ENCODE measurements at places on chromosomes 5 and 9.
A peak's percentile ranks its signal among the peaks of the same experiment; 100 is the strongest.

DNA sequence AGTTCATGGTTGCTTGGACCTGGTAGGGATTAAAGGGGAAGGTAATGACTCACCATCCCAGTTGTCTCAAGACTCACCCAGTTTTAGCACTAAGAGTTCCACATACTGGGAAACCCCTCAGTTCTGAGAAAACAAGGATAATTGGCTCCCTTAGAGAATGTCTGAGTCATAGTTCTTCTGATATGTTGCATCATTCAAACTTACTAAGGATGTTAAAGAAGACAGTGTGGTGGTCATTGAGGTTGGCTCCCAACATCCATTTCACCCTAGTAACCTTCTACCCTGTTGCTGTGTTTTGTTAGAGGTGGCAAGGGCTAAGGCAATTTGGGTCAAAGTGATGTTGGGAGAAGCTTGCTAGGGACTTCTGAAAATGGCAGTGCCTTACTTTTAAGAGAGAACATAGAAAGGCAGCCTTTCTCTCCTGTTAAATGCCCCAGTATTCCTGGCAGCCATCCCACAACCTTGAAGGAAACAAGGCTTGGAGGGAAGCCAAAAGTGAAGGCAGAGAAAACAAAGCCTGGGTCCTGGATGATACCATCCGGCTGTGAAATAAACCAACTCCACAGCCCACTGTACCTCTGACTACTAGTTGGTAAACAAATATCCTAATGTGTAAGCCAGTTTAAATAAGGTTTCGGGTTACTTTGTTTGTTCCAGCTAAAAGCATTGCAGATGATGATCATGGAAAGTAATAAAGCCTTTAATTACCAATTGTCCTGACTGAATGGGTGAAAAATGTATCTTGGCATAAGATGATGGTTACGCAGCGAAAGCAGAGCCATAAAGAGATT is 80.4 kb upstream of the ADAMTSL1 start:
- no peak overlapping the region for H3K4me3 ChIP-seq
- DNase-seq, result no peak
- H3K36me3 ChIP-seq, result no peaks in the 10 kb centered on the region
- H3K27me3 ChIP-seq, result peaks cover 20% of the 10 kb centered on the region
- H3K4me1 ChIP-seq, result no peaks in the 10 kb centered on the region
- no peak overlapping the region for H3K27ac ChIP-seq

DNA sequence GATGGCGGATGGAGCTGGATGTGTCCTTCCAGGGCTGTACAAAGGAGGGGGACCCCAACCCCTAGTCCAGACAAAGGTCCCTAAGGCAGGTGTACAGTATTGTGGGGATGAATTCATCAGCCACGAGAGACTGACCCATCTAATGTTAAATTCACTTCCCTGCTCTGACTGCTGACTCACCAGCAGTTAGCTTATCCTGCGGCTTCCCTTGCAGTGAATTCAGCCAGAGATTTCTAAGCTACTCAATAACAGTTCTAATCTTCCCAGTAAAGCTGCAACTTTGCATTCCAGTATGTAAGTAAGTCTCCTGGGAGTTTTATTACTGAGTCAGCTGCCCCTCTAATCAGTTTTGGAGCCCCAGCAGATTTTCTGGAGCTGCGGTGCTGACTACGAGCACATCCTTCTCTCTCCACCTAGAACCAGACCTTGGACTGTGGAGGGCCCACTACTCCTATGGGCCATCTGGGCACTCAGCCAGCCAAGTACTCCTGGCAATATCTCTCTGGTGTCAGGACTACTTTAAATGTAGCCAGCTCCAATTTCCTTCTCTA is 16.1 kb downstream of the B4GALT1 start:
- H3K27ac ChIP-seq, result peak overlapping the region; percentile 94
- DNase-seq, result no peak
- H3K4me1 ChIP-seq, result peaks cover 70% of the 10 kb centered on the region
- H3K4me3 ChIP-seq, result peak overlapping the region; percentile 74

- DNase-seq, result no peak
- peaks cover 36% of the 10 kb centered on the region for H3K27me3 ChIP-seq
- H3K36me3 ChIP-seq, result peaks cover 4% of the 10 kb centered on the region
- no peak overlapping the region for H3K27ac ChIP-seq
Observed at GRCh38 chr5:181028032-181028819, 11.8 kb upstream of the BTNL9 start.

DNA sequence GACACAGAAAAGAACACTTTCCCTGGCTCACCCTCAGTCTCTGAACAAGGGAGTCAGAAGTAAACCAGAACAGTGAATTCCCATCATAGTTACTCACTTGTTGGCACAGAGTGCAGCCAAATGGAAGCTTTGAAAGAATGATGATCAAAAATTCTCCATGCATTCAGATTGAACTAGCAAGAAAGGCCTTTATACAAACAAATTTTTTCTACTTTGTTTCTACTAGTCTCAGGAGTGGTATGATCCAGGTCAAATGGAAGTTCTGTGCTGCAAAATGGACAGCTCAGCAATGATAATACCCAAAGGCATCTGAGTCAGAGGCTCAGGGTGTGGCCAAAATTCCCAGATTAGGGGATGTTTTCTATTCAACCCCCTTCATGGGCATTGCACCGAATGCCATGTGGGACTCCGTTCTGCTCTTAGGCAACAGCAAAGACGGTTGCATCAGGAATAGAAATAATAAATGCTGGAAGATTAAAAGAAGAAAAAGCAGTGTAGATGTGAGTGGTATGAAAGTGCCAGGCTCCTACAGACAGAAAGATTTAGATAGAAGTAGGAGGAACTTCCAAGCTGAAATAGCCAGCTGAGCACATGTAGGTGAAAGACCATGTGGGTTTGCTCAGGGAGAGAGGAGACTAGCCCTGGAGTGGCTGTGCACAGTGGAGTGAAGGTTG is 24.0 kb upstream of the ASPN start:
- no peak overlapping the region for H3K4me3 ChIP-seq
- H3K36me3 ChIP-seq, result peaks cover under 1% of the 10 kb centered on the region
- no peak overlapping the region for H3K27ac ChIP-seq
- H3K4me1 ChIP-seq, result peaks cover 6% of the 10 kb centered on the region

DNA sequence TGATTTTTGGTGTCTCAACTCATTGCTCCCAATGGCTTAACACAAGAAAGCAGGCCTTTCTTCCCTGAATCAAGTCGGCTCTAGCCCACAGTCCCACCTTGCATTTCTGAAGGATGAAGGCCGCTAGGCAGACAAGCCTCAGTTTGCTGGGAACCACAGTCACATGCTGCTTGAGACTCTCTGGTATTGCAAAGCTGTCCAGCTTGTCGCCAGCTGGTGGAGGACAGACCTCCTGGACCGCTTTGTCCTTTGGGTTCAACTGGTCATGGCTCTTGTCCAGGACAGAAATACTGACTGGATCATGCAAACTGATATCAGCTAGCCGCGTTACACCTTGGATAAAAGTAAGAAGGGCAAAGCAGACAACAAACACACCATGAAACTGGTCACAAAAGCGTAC is 23.1 kb downstream of the DDX31 start:
- H3K4me1 ChIP-seq, result peaks cover 4% of the 10 kb centered on the region
- H3K4me3 ChIP-seq, result no peak overlapping the region
- H3K27ac ChIP-seq, result no peak overlapping the region
- H3K36me3 ChIP-seq, result peaks cover 12% of the 10 kb centered on the region
- DNase-seq, result no peak
- no peaks in the 10 kb centered on the region for H3K27me3 ChIP-seq

DNA sequence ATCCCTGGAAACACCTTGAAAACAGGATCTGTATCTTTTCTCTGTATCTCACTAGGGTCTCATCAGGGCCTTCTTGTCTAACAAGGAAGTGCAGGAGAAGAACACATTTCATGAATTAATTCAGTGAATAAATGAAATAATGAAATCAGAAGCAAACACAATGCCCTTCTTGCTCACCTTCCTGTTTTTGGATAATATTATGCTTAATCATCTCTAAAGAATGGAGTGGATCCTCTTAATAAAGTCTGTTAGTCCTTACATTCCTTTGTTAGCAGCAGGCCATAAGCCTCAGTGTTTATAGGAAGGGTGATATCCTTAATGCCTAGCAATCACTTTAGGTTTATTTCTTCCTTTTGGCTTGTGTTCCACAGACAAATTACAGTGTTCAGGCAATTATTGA is 837.1 kb upstream of the SEMA6A start:
- DNase-seq, result no peak
- H3K4me1 ChIP-seq, result no peaks in the 10 kb centered on the region
- H3K27me3 ChIP-seq, result no peaks in the 10 kb centered on the region

GRCh38 chr5:60010328-60010727 is 116.8 kb upstream of the PDE4D start:
- DNase-seq, result no peak
- no peak overlapping the region for H3K4me3 ChIP-seq
- H3K4me1 ChIP-seq, result no peaks in the 10 kb centered on the region
- H3K27ac ChIP-seq, result no peak overlapping the region
- H3K27me3 ChIP-seq, result no peaks in the 10 kb centered on the region
- no peaks in the 10 kb centered on the region for H3K36me3 ChIP-seq

DNA sequence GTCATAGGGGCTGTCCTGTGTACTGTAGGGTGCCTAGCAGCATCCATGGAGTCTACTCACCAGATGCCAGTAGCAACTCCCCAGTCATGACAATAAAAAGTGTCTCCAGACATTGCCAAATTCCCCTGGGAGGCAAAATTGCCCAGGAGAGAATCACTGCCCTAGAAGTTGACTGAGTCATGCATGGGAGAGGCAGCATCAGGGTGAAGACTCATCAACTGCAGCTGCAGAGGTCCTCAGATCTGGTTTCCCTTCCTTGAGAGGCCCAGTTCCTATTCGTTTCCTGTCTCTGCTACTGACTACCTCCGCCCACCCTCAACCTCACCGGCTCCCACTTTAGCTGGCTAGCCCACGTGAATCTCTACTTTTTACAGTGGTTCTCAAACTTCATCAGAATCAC is 88.6 kb upstream of the AGXT2 start:
- no peaks in the 10 kb centered on the region for H3K36me3 ChIP-seq
- peaks cover 20% of the 10 kb centered on the region for H3K27me3 ChIP-seq
- no peak for DNase-seq

DNA sequence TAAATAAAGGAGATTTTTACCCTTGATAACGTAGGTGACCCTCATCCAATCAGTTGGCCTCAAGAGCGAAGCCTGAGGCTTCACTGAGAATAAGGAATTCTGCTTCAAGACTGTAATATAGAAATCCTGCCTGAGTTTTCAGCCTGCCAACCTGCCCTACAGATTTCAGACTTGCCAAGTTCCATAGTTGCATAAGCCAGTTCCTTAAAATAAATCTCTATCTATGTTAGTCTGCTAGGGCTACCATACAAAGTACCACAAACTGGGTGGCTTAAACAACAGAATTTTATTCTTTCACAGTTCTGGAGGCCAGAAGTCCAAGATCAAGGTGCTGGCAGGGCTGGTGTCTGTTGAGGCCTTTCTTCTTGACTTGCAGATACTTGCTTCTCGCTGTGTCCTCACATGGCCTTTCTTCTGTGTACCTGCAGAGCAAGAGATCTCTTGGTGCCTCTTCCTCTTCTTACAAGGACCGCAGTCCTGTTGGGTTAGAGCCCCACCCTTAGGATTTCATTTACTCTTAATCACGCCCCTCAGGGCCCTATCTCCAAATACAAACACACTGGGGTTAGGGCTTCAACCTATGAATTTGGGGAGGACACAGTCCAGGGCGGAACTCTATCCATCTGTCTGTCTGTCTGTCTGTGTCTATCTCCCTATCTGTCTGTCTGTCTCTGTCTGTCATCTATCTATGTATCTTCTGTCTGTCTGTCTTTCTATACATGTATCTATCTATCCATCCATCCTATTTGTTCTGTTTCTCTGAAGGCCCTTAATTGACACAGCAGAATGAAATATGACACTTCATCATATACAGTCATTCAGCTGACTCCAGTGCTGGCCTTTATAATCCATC is 17.0 kb upstream of the CMBL start:
- H3K27me3 ChIP-seq, result peaks cover 5% of the 10 kb centered on the region
- no peaks in the 10 kb centered on the region for H3K36me3 ChIP-seq
- no peak overlapping the region for H3K4me3 ChIP-seq
- H3K4me1 ChIP-seq, result no peaks in the 10 kb centered on the region
- no peak for DNase-seq

DNA sequence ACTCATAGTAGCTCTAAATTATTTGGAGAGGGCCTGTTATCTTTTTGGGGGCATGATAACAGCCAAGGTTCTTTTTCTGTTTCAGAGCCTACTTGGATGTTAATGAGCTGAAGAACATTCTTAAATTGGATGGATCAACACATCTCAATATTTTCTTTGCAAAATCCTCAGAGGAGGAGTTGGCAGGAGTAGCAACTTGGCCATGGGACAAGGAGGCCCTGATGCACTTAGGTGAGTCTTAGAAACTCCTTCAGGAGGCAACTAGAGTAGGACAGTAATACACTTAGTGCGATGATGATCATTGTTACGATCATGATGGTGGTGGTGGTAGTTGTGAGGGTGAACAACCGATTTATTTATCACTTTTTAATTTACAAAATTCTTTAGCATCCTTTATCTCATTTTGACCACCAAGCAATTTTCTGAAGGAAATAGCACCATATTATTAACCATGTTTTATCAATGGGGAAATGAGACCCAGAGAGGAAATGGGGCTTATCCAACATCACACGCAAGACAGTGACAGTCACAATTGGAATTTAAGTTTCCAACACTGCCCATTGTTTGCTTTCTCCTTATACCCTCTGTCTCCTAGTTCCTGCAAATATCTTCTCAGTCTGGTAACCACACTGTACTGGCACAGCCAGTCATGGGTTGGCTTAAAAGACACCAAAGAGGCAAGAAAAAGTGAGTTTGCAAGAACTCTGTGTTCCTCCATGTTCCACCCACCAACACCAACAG is 54.0 kb downstream of the PAPPA start:
- no peaks in the 10 kb centered on the region for H3K4me1 ChIP-seq
- DNase-seq, result no peak
- H3K27me3 ChIP-seq, result no peaks in the 10 kb centered on the region

- DNase-seq, result no peak
- H3K4me3 ChIP-seq, result peak overlapping the region; percentile 66
- no peaks in the 10 kb centered on the region for H3K27me3 ChIP-seq
- peaks cover 62% of the 10 kb centered on the region for H3K4me1 ChIP-seq
Observed at GRCh38 chr9:109114670-109115069, 5.1 kb downstream of the TMEM245 start.

GRCh38 chr9:136625101-136626065 is 37.3 kb upstream of the EGFL7 start:
- peaks cover 10% of the 10 kb centered on the region for H3K27me3 ChIP-seq
- H3K27ac ChIP-seq, result no peak overlapping the region
- H3K36me3 ChIP-seq, result no peaks in the 10 kb centered on the region
- H3K4me1 ChIP-seq, result no peaks in the 10 kb centered on the region
- H3K4me3 ChIP-seq, result no peak overlapping the region
- DNase-seq, result no peak

All from T-helper 17 cell (primary cell).